Activated CD4-positive, alpha-beta T cell treated with anti-CD3 and anti-CD28 coated beads, Interleukin-2, amount 10 ng/mL, durations not matched to agents 7 days and 5 days (primary cell): ENCODE measurements at places on chromosomes 4 and X. TPM values are rescaled to one million over a fixed set of nuclear protein-coding genes. Genes with fewer than 3 reads are reported as not detected.

Gene TTC29
- total RNA-seq, result not detected

Gene CD38
- total RNA-seq, result 95.3 TPM

Gene GATA1
- total RNA-seq, result not detected

Gene PIGA
- 19.7 TPM for total RNA-seq

Gene PRKG2
- total RNA-seq, result 0.25 TPM

Gene CWH43
- not detected for total RNA-seq

Gene F11
- not detected for total RNA-seq

DNA sequence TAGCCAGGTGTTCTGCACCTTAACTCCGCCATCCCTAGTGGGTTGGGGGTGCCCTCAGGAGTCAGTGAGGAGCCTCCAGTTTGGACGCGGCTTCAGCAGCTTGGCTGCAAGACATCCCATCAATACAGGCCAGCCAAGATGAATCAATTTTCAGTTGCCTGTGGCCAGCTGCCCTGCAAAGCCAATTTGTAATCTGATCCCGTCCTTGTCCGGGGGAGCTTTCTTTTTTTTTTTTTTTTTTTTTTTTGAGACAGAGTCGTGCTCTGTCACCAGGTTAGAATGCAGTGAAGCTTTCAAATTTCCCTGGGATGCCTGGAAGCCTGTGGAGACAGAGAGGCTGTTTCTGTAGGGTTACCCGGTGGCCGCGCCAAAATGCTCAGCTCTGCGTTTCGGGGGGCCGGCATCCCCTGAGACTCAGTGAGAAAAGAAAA is 192.5 kb downstream of the ASMT start:
- H3K4me3 ChIP-seq, result no peak overlapping the region
- H3K4me1 ChIP-seq, result no peaks in the 10 kb centered on the region
- no peaks in the 10 kb centered on the region for H3K27me3 ChIP-seq
- DNase-seq, result no peak
- no peak overlapping the region for H3K27ac ChIP-seq

DNA sequence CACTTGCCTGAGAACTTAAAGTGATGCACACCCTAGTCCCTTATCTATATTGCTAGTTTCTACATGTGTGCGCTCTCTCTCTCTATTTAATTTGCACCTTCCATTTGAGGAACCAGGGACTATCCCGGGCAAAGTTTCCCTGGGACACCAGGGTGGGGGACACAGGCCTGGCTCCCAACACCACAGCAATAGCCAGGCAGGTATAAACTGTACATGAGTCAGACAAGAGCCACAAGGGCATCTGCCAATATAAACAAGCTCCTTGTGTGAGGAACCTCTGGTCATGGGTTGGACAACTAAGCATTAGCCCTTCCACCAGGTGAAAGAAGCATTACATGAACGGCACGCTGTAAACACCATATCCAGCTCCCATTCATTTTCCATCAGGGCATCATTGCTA is 455.5 kb downstream of the STIM2 start:
- DNase-seq, result no peak
- H3K27ac ChIP-seq, result no peak overlapping the region
- H3K4me3 ChIP-seq, result no peak overlapping the region
- no peaks in the 10 kb centered on the region for H3K36me3 ChIP-seq
- H3K4me1 ChIP-seq, result no peaks in the 10 kb centered on the region
- peaks cover 6% of the 10 kb centered on the region for H3K27me3 ChIP-seq

- no peaks in the 10 kb centered on the region for H3K4me1 ChIP-seq
- no peak overlapping the region for H3K27ac ChIP-seq
- H3K36me3 ChIP-seq, result no peaks in the 10 kb centered on the region
Observed at GRCh38 chrX:29136904-29137303, 549.7 kb downstream of the IL1RAPL1 start.

- no peaks in the 10 kb centered on the region for H3K27me3 ChIP-seq
- H3K27ac ChIP-seq, result no peak overlapping the region
- H3K4me1 ChIP-seq, result no peaks in the 10 kb centered on the region
Observed at GRCh38 chr4:126058596-126058995, 743.8 kb downstream of the FAT4 start.

- no peak within 1 kb of the TSS for H3K27ac ChIP-seq
- DNase-seq, result no peak
- H3K4me1 ChIP-seq, result peaks cover 15% of the 10 kb centered on the region
- H3K4me3 ChIP-seq, result peak within 1 kb of the TSS; percentile 52
- H3K27me3 ChIP-seq, result peaks cover 81% of the 10 kb centered on the region
Observed at GRCh38 chr4:16083241-16084191, at the start of gene PROM1. TSS of gene PROM1 (minus strand) at chr4:16084023. CDS start at chr4:16075906, 8,117 bp downstream.

- peaks cover 20% of the 10 kb centered on the region for H3K27me3 ChIP-seq
- no peak overlapping the region for H3K4me3 ChIP-seq
- H3K4me1 ChIP-seq, result peaks cover 22% of the 10 kb centered on the region
- H3K36me3 ChIP-seq, result peaks cover 9% of the 10 kb centered on the region
- H3K27ac ChIP-seq, result no peak overlapping the region
Observed at GRCh38 chr4:89113415-89113814, 2.1 kb downstream of the TIGD2 start.
